ENCODE measurements at places on chromosomes 7 and 10.

DNA sequence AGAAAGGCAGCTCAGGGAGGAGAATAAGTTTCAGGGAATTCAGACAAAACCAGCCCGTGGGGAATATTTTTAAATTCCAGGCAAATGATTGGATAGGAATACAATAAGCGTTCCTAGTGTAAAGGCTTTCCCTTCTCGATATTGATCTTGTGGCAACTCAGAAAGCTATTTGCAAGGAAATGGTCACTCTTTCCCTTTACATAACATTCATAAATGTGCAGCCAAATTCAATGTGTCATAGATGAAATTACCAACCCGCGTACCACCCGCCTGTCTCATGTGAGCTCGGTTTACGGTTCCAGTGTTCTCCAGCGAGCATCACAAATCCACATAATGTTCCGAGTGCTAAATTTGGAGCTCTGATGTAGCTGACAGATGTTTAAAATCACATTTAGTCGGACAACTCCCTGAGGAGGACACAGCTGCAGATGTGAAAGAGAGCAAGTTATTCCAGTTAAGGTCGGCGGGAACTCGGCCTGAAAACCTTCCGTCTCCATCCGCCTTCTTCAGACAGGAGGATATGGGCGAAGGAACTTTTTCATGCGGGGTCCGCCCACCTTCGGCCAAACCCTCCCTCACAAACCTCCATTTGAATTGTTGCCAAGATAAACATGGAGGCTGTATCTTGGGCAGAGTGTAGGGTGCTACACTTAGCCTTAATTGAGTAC is 327.0 kb downstream of the RNLS start:
- DNase-seq: no peak

GRCh38 chr7:106986450-106986977 is 58.0 kb upstream of the PRKAR2B start:
- no peak for DNase-seq

DNA sequence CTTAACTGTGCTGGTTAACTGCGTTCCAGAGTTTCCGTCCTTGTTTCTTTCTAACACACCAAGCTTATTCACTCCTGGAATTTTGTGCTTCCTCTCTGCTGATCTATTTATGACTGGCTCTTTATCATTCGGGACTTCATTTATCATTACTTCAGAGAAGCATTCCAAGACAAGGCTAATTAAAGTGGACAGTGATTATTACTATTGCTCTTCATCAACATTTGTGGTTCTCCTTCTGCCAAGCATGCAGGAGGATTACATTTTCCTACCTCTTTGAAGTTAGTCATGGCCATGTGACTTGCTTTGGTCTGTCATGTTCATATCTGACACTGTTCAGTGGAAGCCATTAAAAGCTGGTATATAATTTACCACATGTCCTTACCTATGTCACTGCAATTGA is 172.4 kb upstream of the AGR3 start:
- no peak for DNase-seq

DNA sequence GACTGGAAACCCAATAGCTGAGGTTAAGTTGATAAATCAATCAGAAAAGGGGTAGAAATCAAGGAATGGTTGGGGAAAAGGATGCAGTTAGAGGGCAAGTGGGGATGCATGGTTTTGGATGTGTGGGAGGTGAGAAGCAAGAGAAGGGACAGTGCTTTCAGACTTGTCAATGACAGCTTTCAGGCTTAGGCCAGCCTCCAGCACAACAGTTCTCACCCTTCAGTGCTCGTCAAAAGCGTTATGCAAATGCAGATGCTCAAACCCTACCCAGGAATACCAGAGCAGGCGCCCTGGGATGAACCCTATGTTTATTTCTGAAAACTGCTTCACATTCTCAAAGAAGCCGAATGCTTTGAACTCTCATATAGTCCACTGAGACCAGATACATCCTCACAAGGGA is 74.0 kb downstream of the AOAH start:
- no peak for DNase-seq

GRCh38 chr10:125147971-125148439 is 12.4 kb downstream of the CTBP2 start:
- DNase-seq: no peak

DNA sequence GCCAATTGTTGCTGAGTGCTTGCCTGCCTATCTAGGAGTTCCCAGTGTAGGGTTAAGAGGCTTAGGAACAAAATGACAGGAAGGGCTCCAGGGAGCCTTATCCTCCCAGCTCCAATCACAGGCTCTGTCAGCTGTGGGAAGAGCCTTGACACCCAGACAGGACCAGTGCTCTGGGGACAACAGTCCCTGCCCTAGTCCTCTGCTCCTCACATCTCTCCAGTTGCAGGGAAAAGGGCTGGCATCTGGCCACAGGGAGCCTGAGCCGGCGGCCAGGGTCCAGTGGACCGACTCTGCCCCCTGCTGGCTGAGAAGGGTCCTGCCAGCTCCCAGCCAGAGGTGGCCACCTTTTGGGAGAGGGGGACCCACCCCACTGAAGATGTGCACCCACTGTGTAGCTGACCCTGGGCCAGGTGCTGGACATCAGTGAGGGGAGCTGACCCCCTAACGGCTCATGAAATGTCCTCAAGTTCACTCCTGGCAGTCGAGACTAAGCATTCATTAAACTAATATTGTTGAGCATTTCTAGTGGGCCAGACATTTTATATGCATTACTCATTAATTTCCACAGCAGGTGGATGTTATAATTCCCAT is 17.6 kb downstream of the DNAJB12 start:
- no peak for DNase-seq

DNA sequence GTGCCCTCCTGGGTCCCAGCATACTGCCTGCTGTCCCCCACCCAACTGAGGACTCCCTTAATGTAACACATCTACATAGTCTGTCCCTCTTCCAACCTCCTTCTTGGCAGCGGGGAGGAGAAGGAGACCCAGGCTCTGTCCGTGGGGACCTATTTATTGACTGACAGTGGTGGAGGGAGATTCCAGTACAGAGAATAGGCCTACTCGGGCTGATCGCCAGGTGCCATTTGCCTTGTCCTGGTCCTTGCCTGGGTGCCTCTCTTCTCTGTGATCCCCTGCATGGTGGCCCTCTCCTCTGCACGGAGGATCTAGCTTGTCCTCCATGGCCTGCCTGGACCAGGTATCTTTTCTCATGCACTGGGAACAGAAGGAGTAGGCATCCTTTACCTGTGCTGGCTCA is 17.0 kb downstream of the GHRHR start:
- DNase-seq: no peak

DNA sequence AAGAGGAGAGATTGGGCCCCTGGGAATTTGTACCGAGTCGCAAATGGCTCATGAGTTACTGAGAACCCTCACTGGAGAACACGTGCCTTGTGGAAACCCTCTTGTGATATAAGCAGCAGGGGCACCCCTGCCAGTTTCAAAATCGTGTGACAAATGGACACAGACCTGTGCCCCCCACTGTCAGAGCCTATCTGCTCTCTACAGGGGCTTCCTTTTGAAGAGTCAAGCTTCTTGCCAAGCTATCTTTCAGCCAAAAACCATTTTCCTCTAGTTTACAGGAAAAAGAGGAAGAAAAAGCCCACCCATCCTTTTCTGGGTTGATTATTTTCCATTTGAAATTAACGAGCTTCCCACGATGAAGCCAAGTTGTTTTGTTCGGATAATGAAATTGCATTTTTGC is 64.1 kb upstream of the MPP7 start:
- no peak for DNase-seq

GRCh38 chr10:112827086-112827485 is 123.0 kb upstream of the TCF7L2 start:
- DNase-seq: no peak

DNA sequence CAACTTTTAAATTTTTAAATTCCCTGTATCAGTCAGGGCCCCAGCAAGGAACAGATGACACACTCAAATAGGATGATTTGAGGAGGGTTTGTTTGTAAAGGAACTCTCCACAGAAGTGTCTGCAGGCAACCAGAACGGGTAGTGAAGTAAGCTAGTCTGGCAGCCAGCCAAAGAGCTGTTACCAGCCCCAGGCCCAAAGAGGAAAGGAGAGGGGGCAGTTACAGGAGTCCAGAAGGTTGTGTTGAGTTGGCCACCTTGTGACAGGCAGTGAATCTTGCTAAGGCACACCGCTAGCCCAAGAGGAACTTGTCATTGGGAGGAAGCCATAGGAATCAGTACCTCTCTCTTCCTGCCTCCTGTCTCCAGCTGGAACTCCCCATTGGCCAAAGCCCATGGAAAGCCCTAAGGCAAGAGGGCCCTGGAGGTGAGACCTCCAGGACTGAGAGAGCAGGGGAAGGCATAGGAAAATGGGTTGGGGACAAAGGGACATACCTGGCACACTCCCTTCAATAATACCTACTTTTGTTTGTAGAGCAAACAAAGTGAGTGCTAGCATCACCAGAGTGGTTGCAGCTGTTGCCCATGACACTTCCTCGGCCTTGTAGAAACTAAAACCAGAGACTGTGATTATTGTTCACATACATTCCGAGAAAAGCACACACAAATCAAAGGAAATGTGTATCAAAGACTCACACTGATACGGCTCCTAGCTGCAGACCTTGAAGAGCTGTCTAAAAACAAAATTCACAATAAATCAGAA is 25.4 kb upstream of the GATAD1 start:
- DNase-seq: no peak

DNA sequence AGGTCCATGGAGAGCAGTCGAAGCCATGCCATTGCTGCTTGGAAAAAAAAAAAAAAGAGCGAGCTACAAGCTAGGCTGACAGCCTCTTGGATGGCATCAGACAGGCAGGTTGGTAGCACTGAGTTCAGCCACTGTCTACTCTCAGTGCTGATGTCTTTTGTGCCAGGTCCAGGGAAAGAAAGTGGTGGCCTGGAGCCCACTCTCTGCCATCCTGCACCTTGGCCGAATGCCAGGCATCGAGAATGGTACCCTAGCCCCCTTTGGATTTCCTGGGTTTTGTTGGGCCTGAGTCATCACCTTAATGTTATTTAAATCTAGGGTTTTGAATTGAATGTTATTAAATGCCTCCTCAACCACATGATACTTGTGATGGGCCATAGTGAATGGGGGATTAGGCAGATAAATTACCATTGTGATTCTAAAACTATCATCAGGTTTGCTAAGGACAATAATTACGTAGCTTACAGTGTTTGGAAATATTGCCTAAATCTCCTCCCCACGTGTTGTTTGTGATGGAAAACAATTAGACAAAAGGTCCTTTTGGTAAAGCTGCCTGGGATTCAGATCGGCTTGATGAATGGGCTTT is 195.7 kb upstream of the GPR26 start:
- DNase-seq: no peak

- DNase-seq: no peak
These were observed 521.1 kb upstream of the POT1 start for GRCh38 chr7:125450749-125451148.

- DNase-seq: no peak
These were observed 186.9 kb downstream of the PRPF18 start for GRCh38 chr10:13773496-13774170.

- DNase-seq: no peak
These were observed 228.1 kb upstream of the PHYHIPL start for GRCh38 chr10:58948303-58948702.

DNA sequence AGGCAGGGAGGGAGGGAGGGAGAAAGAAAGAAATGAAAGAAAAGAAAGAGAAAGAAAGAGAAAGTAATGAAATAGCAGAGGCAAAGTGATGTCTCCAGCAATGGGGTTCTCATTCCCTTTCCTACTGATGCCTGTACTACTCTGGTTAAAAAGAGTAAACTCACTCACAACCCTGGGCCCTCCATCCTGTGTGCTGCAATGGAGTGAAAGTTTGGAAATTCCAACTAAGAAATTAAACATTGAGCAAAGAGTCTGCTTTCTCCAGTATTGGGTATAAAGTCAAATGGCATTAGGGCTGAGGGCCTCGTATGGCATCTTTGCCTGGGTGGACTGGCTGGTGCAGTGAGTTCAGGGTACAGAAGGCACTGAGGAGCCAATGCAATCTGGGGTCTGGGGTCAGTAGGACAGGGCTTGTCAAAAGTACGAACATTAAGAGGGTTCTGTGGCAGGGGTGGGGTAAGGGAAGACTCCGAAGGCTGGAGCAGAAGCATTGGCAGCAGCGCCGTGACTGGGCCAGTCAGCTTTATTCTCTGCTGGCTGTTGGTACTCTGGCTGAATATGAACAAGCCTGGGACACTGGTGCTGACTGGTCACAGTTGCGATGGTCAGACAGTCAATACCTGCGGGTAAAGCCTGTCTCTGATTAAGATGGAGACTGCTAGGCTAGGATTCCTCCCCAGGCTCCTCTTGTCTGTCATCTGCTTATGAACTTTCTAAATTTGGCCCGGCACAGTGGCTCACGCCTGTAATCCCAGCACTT is 24.1 kb upstream of the TNS3 start:
- no peak for DNase-seq

- DNase-seq: no peak
These were observed 7.6 kb downstream of the FOXK1 start for GRCh38 chr7:4689668-4690067.

DNA sequence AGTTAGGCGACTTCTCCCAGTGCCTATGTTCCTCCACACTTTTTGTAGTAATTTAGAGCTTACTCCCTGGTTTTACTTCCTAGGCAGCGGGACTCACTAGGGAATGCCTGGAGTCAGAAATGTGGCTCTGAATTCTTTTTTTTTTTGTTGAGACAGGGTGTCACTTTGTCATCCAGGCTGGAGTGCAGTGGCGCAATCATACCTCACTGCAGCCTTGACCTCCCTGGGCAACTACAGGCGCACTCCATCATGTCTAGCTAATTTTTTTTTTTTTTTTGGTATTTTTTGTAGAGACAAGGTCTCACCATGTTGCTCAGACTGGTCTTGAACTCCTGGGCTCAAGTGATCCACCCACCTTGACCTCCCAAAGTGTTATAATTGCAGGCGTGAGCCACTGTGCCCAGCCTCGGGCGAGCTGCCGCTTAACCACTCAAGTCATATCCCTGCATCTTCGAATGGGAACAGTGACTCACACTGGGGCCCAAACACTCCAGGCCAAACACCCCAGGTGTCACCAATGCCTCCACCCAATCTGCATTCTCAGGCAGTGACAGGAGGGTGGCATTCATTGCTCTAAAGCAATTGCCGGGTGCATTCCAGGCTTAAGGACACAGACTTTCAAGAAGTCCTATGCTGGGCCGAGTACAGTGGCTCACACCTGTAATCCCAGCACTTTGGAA is 19.6 kb downstream of the RGS10 start:
- no peak for DNase-seq

- no peak for DNase-seq
These were observed 26.8 kb upstream of the CALCR start for GRCh38 chr7:93601363-93601762.

DNA sequence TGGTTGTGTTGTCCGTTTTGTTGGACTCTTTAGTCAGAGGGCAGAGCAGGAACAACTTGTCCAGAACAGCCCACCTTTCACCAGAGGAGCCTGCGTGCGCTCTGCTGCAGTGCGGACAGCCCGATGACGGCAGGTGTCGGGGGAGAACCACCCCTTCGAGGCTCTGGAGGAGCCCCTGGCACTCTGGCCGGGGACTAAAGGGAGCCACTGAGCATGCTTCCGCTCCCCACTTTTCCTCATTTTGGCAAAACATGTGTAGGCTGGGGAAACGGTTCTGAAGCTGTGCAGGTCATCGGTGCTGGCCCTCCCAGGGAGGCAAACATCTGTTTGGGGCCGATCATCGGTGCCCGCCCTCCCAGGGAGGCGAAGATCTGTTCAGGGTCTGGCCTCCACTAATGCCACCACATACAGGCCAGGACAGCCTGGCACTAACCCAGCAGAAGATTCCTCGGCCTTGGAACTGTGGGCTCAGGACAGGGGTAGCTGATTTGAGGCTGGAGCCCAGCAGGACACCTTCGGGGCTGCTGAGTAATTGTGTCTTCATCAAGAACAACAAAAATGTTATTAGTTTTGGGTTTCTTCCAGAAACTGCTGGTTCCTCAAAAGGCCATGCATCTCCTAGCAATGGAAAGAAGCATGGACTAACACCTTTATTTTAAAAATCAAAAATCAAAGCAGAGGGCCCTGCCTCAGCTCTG is 124.4 kb upstream of the TCERG1L start:
- no peak for DNase-seq

Measured in stimulated activated CD4-positive, alpha-beta T cell treated with anti-CD3 and anti-CD28 coated beads, Interleukin-1b, Interleukin-23, amount 100 ng/mL, for 1 hour (primary cell).